ENCODE measurements at places on chromosomes 3 and 15.
A peak's percentile ranks its signal among the peaks of the same experiment; 100 is the strongest.

- DNase-seq = no peak
These were observed 530.7 kb downstream of the ZIC1 start for GRCh38 chr3:147939839-147940238.

DNA sequence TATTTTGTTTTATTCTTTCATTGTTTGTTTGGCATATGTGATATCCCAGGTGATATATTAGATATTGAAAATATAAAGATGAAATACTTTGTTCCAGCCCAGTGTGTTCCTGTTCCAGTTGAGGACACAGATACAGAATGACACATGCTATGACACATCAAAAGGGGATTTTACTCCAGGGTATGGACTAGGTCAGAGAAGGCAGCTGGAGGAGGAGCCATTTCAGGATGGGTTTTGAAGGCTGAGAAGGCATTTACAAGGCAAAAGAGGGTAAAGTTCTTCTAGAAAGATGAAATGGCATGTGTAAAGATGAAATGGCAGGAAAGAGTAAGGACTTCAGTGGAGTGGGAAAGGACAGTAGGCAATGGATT is 163.8 kb downstream of the ZIC1 start:
- DNase-seq = no peak

DNA sequence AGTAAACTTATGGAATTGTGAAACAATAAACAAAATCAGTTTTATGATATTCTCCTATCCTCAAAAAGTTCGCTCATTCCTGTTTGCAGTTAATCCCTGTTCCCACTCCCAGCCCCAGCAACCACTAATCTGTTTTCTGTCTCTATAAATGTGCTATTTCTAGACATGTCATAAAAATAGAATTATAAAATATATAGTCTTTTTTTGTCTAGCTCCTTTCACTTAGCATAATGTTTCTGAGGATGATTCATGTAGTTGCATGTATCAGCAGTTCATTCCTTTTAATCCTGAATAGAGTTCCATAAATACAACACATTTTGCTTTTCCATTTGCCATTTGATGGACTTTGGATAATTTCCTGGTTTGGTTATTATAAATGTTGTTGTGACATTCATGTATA is 140.0 kb downstream of the KCNAB1 start:
- no peak for DNase-seq

GRCh38 chr15:72411111-72411510 is 13.0 kb downstream of the TMEM202 start:
- DNase-seq = no peak

DNA sequence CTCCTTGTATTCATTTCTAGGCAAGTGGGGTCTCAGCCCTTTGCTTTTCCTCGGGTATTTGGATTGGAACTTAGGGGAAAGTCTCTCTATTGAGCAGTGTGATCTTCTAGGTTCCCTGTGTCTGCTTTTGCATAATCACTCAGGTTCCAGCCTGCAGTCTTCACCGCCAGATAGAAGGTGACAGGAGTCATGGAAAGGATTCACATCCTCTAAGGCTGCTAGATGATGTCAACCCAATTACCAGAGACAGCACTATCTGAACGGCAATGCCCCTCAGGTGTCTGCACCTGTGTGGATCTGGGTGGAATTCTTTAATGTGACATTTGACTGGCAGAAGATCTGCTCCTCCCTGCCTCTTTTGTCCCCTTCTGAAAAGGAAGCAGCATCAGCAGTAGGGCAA is 177.7 kb downstream of the P3H2 start:
- DNase-seq = no peak

- no peak for DNase-seq
These were observed 187.3 kb upstream of the CFAP20DC start for GRCh38 chr3:59237121-59237520.

DNA sequence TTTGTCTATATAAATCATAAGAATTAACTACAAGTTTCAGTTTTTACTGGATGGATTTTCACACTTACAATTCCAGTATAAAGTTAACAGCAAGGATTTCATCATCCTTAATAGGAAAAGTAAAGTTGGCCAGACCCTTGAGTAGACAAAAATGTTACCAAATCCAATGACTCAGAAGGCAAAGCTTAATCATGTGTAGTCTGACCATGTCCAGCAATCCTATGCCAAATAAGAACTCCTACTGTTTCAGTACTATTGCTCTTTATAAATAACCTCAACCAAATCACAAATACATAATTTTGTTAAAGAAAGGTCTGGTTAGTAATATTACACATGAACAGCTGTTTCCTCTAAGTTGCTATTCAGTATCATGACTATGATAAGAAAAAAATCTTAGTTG is 35.0 kb downstream of the PLOD2 start:
- DNase-seq = no peak

GRCh38 chr3:59867185-59868002 is 817.6 kb upstream of the CFAP20DC start:
- DNase-seq = no peak

- DNase-seq = no peak
These were observed 101.2 kb upstream of the PTX3 start for GRCh38 chr3:157335233-157336076.

GRCh38 chr3:114446600-114446999 is 152.8 kb downstream of the TIGIT start:
- DNase-seq = no peak

DNA sequence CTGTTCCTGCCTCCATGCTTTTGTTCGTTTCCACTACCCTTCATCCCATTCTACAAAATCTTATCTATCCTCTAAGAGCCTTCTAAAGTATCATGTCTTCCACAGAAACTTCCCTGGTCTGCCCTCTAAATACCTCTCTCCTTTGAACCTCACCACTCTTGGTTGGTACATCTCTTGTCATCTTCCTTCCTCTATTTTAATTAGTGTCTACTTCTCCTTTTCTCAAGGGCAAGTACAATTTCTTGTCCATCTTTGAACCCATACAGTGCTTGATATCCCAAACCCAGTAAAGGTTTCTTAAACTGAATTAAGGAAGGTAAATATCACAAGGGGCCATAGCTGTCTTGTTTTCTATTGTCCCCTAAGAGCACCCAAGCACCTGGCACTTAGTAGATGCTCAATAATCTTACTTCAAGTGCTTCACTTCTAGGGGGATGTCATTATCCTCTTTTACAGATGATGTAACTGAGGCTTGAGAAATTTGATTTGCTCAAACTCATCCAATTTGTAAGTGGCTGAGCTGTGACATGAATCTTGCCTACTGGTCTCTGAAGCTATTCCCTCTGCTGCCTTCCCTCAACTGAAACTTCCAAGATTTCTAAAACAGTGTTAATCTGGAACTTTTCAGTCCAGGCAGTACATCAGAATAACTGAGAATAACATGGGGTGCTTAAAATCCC is 2.6 kb upstream of the DAPK2 start:
- no peak for DNase-seq

GRCh38 chr15:91264651-91265351 is 164.7 kb downstream of the SV2B start:
- peak; percentile 52 for DNase-seq

DNA sequence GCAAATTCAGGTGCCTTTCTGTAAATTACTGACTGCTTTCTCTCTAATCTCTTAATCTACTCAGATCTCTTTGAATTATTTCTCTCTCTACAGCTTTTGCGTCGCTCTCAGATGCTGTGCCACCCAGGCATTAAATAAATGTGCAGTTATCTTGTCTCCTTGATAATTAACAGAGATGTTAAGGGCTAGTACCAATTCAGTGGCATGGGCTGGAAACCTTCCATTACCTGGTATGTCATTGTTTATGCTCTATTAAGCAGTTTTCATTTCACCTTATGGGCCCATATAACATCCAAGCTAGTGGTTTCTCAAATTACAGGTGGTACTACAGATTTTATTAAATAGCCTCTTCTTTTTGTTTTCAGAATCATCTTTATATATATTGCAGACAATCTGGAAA is 66.0 kb downstream of the PEX5L start:
- DNase-seq = no peak

DNA sequence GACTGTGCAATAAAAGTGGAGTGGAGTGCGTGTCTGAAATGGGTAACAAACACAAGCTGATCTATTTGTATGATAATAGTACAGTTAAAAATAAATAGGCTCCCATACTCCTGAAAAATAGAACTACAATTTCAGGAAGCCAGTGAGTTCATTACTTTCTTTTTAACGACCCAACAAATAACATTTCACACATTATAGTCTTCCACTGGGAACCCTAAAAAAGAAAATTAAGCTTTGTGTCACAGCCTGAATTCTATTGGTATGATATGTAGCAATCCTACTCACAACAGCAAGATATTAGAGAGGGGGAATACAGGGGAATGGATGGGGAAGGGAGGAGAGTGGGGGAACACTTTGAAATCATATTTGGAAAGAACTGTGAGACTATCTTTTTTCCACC is 156.9 kb upstream of the CNTN3 start:
- DNase-seq = no peak

DNA sequence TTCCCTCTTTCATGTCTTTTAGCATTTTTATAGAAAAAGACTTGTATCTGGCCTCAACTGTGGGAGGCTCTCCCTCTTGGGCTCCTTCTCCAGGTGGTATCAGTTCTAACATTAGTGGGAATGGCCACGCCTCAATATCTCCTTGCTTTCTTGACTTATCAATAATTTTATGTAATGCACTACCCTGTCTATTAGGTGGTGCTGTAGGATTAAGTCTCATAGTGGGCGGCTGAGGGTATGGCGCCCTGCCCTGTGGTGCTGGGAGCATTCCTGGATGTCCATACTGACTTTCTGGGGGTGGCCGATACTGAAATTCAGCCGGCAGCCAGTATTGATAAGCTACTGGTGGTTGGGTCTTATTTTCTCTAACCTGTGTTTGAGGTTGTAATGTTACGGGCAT is 8.7 kb upstream of the RPUSD3 start:
- no peak for DNase-seq

GRCh38 chr15:22888120-22888859 is 49.8 kb downstream of the NIPA2 start:
- no peak for DNase-seq

GRCh38 chr15:99618941-99619411 is 53.2 kb downstream of the MEF2A start:
- no peak for DNase-seq

DNA sequence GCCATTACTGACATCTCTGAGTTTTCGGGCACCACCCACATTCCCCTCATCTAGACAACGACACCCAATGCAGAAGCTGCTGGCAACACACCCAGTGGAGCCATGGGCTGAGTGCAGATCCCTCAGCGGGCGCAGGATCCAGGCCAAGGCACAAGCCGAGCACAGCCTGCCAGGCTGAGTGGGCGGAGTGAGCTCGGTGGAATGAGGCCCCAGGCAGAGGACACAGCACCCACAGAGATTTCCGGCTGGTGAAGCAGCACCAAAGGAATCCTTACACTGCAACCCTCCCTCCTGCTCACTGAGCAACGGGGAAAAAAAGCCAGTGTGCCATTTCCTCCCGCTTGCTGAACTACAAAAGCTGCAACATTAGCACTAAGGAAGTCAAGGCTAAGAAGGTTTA is 34.3 kb downstream of the ZMAT3 start:
- DNase-seq = no peak

DNA sequence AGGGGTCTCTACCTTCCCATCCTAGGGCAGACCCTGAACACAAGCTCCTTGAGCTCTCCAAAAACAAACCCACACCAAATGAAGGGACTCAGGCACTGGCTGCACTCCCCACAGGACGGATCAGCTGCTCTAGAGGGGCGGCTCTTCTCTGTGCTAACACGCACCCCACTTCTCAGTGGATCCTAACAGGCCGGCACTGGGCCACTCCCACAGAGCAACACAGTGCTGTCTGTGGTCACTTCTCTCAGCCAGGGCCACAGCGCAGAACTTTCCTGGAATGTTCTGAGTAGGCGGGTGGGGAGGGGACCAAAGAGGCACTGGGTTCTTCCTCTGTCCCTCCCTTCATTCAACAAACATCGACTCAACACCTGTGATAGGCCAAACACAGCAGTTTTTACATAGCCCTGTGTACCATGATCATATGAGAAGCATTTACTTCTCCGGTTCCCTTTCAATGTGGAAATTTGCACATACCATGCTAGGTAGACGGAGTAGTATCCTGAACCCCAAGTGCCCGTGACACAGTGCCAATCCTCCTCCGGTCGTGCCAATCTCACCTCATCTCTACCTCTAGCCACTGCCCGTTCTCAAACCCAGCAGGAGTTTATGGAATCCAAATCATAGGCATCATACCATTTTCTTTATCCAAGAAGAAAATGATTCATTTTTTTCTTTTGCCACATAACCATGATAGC is 98.1 kb downstream of the LRIG1 start:
- DNase-seq = no peak

GRCh38 chr3:141440942-141441341 is 45.9 kb upstream of the RASA2 start:
- DNase-seq = no peak

- DNase-seq = no peak
These were observed 39.5 kb downstream of the CD86 start for GRCh38 chr3:122094693-122095092.

DNA sequence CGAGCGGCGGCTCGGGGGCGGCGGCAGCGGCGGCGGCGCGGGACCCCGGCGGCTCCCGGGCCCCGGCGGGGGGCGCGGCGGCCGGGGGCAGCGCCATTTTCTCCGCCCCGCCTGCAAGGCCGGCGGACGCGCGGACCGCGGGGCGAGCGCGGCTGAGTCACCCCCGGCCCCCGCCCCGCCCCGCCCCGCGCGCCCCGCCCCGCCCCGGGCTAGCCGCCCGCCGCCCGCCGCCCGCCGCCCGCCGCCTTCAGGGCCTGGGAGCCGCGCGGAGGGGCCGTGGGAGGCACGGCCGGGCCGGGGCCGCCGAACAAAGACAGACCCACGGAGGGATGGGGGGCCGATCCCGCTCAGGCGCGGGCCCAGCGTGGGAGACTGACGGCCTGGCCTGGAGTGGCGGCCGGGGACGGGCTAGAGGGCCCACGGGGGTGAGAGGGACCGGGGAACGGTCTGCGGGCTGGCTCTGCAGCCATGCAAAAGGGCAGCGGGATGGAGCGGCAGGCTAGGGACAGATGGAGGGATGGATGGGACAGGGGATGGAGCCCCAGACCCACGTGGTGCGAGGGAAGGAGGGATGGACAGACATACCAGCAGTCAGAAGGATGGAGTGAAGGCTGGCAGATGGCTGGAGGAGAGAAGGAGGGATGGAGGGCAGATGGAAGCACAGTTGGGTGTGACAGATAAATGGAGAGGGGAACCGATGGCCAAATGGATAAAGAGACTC is at the start of gene EIF4E3:
TSS of gene EIF4E3 (minus strand) at position 132 of the 721 bp plus-strand sequence. CDS start at position 97, 35 bp downstream.
- no peak for DNase-seq

GRCh38 chr3:196235452-196236122 is 19.3 kb downstream of the SLC51A start:
- no peak for DNase-seq

- no peak for DNase-seq
These were observed 18.3 kb downstream of the OSTN start for GRCh38 chr3:191217301-191217700.

DNA sequence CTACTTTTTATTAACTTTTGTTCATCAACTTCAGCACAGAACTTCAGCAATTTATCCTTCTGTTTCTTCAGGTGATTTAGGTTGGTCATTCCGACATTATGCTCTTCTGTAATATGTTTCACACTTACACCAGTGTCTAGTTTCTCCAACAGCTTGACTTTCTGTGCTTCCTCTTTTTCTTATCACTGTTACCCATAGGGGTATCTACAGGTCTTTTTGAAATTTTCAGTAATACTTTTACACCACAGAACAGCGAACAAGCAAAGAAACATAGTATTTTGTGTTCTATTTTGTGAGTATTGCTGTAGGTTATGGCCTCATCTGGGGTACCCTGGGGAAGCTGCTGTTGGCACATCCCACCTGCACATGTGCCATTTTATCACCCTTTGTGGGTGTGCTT is 260.7 kb downstream of the NSUN3 start:
- DNase-seq = no peak

GRCh38 chr3:143083781-143084180 is 35.8 kb upstream of the CHST2 start:
- no peak for DNase-seq
